ENCODE measurements at places on chromosomes 1 and 21.

- DNase-seq = no peak
Observed at GRCh38 chr1:156165083-156165482, 11.7 kb downstream of the SEMA4A start.

GRCh38 chr1:64215576-64215975, 12.2 kb downstream of the UBE2U start:
- no peak for DNase-seq

DNA sequence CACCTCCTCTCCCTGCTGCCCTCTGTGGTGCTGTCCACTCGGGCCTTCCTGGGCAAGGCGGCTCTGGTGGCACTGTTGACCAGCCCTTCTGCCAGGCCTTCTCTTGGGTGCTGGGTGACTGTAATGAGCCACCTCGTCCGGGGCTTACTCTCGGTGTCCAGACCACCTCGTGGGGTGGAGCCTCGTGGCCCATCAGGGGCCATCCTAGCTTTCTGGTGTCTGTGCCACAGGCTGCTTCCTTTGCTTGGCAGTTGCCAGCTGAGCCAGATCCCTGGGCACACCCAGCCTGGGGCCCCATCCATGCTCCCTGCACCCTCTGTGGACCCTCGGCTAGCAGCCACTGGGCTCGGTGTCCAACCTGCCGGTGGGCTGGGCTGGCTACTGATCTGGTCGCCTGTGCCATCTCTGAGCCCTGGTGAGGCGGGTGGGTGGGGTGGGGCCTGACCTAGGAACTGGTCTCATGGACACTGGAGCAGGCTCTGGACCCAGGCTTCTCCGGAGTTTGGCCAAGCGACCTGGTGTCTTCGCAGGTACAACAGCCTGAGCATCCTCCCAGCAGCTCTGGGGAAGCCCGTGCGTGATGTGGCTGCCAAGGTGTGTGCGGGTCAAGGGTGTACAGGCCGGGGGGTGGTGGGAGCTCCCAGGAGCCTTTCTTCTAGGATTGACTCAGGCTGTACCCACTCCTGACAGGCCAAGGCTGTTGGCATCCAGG, 1.4 kb downstream of the PRXL2B start:
- no peak for DNase-seq

- peak; percentile 24 for DNase-seq
Observed at GRCh38 chr1:181104790-181105133, 16.3 kb downstream of the IER5 start.

- no peak for DNase-seq
Observed at GRCh38 chr1:17586172-17586964, 46.9 kb downstream of the ARHGEF10L start.

DNA sequence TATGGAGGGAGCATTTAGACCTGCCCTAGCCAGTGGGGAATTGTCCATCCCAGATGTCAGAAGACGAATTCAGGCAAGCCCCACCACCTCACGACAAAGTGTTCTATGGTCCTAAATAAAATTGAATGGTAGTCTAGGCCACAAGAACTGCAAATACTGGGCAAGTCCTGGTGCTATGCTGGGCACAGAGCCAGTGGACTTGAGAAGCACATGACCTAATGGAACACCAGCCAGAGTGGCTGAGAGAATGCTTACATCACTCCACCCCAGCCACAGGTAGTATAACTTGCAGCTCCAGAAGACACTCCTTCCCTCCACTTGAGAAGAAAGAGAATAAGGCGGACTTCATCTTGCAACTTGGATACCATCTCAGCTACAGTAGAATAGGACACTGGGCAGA, 567.3 kb upstream of the CXADR start:
- DNase-seq = no peak

GRCh38 chr1:178238722-178239510, 145.0 kb downstream of the RASAL2 start:
- DNase-seq = no peak

DNA sequence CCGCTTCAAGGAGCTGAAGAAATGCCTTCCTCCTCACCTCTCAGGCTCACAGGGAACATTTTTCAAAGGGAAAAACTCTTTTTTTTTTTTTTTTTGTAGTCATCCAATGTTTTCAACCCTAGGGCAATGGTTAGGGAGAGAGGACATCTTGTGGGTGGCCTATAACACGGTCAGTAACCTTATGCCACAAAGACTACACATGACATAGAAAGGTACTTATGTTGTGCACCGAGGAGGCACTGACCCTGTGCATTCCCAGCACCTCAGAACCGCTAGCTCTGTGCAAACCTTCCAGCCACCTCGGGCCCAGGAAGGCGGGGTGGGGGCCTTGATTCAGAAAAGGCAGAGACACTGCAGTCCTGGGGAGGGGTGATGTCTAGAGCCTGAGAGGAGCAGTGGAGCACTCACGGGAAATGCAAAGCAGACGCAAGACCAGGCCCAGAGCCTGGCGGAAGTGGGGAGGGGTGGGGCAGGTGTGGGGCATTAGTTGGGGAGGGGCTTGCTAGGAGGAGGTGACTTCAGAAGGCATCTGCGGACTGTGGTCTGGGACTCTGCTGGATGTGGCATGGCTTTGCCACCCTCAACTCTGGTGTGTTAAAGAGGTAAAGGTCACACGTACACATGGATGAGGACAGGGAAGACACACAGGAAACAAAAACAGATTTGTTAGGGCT, 68.6 kb downstream of the MDM4 start:
- no peak for DNase-seq

DNA sequence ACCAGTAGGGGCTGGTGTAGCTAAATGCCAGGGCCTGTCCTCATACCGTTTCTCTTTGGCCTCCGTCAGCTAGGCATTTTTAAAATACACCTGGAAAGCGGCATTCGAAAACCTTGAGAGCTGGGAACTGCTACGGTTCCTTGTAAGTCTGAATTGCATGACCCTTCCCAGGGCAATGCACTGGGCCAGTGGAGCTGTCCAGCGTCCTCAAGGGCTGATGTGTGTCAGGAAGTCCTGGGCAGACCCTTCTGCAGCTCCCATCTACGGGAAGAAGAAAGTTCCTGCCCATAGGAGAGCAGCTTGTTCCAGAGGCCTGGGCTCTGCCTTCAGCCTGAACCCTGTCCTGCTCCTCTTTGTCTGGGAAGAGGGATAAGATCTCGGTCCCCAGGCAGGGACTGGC, 34.1 kb downstream of the UBASH3A start:
- DNase-seq = no peak

DNA sequence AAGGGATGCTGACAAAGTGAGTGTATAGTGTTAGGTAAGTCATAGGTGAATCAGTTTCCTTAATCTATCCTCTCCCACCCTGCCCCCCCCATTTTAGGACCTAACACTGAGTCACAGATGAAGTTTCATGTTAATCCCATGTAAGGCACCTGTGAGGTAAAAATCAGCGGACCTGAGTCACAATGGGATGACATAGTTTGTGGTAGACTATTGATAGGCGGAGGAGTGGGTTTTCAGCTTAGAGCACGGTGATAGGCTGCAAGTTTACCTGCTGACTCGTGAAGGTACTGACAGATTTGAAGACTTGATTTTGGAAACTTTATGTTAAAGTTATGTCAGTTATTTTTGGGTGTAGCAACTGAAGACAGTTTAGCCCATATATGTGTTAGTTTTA, 1.7 kb downstream of the TOR1AIP1 start:
- no peak for DNase-seq

DNA sequence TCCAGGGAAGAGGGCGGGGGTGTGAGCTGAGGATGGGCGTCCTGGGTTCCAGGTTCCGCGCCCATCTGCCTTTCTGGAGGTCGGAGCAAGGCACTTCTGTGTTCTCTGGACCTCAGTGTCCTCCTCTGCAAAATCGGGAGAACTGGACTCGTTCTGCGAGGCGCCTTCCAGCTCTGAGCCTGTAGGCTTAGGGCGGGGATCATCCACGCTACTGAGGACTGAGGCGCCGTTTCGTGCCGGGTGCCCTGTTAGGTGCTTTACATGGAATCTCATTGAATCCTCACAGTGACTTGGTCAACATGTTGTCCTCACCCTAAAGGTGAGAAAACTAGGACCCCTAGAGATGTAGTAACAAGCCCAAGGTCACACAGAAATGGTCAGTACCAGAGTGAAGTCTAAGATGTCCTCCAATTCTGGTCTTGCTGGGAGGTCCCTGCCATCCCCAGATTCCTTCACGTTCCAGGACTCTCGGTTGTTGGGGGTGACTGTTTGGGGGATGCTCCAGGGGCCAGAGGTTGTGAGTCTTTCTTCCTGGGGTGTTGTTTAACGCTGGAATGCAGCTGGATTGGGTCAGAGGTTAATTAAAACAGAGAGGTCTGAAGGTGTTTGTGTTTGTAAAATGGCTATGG, 677 bp downstream of the PRKAA2 start:
- DNase-seq = no peak

GRCh38 chr1:234325878-234326496, 47.3 kb upstream of the COA6 start:
- DNase-seq = no peak

DNA sequence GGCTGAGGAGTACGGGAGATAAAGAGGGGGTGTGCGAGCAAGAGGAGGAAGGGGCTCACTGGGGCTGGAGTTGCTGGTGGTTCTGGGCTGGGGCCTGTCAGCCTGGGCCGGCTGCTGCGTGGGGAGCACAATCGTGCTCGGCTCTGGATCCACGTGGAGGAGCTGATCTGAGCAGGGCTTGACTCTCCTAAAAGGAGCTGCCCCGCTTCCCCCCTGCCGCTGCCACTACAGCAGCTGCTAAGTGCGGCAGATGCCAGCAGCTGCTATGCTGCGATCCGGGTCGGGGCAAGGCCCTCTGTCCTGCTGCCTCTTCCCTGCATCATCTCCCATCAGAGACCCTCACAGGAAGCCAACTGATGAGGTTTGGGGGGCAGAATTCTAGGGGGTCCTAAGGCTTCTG, 165.9 kb downstream of the PCBP3 start:
- no peak for DNase-seq

DNA sequence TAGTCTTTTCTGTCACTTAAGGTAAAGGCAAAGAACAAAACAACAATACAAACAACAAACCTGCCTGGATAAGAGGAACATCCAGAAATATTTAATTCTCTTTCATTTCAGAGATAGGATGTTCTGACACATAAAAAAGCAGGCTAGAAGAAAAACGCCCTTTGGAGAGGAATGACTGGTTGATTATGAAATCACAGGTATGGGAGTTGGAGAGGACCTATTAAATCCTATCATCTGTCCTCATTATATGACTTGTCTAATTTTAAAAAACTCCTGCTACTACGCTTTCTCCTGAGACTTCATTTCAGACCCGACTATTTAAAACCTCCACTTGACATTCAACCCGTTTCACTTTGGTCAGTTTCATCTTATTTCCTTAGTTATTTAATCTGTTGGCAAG, 54.1 kb downstream of the TMPRSS15 start:
- no peak for DNase-seq
